Neural cell (in vitro differentiated cells): ENCODE measurements at places on chromosomes 12 and 14. TPM values are rescaled to one million over a fixed set of nuclear protein-coding genes. Genes with fewer than 3 reads are reported as not detected.

GNB3 gene
- polyA plus RNA-seq: 18.8 and 19.0 TPM in 2 replicates

MSI1 gene
- polyA plus RNA-seq: 7.5 and 9.2 TPM in 2 replicates

TEP1 gene
- polyA plus RNA-seq: 5.2 and 6.8 TPM in 2 replicates

KLRC2 gene
- 3.7 and 6.6 TPM in 2 replicates for polyA plus RNA-seq

EIF2S1 gene
- 99.4 and 108 TPM in 2 replicates for polyA plus RNA-seq

IL31 gene
- polyA plus RNA-seq: not detected in 2 replicates

GPX2 gene
- not detected in 2 replicates for polyA plus RNA-seq

BCAT1 gene
- polyA plus RNA-seq: 26.1 and 31.3 TPM in 2 replicates

RIN3 gene
- polyA plus RNA-seq: not detected in 2 replicates

KIF21A gene
- 119 and 130 TPM in 2 replicates for polyA plus RNA-seq

GYS2 gene
- 0.14 TPM in 1 of 2 replicates, not detected in the other for polyA plus RNA-seq

DAZAP2 gene
- 89.0 and 97.9 TPM in 2 replicates for polyA plus RNA-seq

SERPINA12 gene
- polyA plus RNA-seq: not detected in 2 replicates

GCH1 gene
- polyA plus RNA-seq: 4.9 and 5.0 TPM in 2 replicates

TSPAN9 gene
- 10.7 and 11.9 TPM in 2 replicates for polyA plus RNA-seq

TAS2R50 gene
- polyA plus RNA-seq: 2.4 TPM in 1 of 2 replicates, not detected in the other

ATF7IP gene
- polyA plus RNA-seq: 34.8 and 36.0 TPM in 2 replicates

PTPN21 gene
- polyA plus RNA-seq: 3.3 and 4.1 TPM in 2 replicates

CLEC2A gene
- polyA plus RNA-seq: not detected in 2 replicates

TAC3 gene
- polyA plus RNA-seq: 2.5 TPM in 1 of 2 replicates, not detected in the other

SFSWAP gene
- polyA plus RNA-seq: 49.5 and 56.6 TPM in 2 replicates

HOXC12 gene
- not detected in 2 replicates for polyA plus RNA-seq

GSG1 gene
- polyA plus RNA-seq: 0.17 and 3.2 TPM in 2 replicates

HVCN1 gene
- not detected in 2 replicates for polyA plus RNA-seq

CBLN3 gene
- not detected in 2 replicates for polyA plus RNA-seq
